ENCODE measurements at places on chromosomes 3 and 15.

DNA sequence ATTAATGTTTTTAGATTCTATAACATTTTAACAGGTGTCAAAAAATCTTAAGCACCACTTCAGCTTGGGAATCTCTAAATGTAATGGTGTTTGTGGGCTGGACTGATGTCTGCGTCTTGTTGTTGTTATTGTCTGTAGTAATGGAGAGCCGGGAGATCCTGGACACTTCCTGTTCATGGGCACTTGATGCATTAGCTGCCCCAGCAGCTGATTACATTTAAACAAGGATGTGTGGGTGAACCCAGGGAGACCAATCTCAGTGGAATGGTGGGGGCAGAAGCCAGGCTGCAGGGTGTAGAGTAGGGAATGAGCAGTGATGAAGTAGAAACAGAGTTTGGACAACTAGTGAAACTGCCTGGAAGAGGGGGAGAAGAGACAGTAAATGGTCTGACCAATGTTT, 7.8 kb downstream of the CCR5AS start:
- no peak for DNase-seq

DNA sequence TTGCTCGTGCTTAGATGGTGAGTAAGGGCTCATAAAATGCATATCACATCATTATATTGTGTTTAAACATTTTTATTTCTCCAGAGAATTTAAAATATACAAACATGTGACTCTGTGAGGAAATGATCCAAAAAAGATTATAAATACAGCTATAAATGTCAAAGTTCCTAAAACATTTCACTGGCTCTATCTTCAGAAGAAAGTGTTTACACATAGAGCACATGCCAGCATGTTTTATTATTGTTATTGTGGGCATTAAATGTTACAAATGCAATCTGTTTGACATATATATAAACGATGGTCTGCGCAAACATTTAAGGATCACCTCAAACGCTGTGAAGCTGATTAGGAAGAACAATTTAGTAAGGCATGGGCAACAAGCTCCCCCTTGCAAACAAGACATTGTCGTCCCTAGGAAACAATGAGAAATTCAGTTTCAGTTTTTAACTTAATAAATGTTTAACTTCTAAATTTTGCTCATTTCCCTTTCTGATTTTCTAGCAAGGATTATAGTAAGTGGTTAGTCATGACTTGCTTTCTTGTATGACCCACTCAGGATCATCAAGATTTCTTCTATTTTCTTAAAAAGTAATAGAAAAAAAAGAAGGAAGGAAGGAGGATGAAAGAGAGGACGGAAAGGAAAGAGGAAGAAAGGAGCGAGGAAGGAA, 207.5 kb downstream of the SATB1 start:
- no peak for DNase-seq

GRCh38 chr3:177693616-177694264, 496.5 kb upstream of the TBL1XR1 start:
- DNase-seq = no peak

- DNase-seq = no peak
Observed at GRCh38 chr3:109882144-109882543, 544.8 kb upstream of the DPPA4 start.
